Muscle of arm (tissue), 14 donors: ENCODE measurements at places on chromosomes 3 and 15. TPM values are rescaled to one million over a fixed set of nuclear protein-coding genes. Genes with fewer than 3 reads are reported as not detected.

The CACNA1D gene
- polyA plus RNA-seq = 2.7 TPM

The DNAH12 gene
- not detected for polyA plus RNA-seq

- DNase-seq = no peak
These were observed 114.0 kb downstream of the FAM174B start for GRCh38 chr15:92541291-92542200.

DNA sequence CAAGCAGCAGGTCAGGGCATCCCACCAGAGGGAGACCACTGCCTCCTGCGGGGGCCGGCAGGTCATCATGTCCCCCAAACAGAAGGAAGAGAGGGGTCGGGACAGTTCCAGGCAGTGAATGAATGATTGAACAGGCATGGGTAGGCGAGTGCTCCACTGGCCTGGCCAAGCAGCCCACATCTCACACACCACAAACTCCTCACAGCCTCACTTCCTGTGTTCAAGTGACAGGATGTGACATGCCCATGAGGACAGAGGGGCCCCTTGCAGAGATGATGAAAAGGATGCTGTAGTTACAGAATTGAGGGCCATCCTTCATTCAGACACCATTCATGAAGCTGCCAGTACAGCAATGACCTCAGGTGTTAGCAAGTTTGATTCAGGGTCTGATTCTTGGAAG lies 3.7 kb downstream of the IQSEC1 start:
- no peak for DNase-seq

DNA sequence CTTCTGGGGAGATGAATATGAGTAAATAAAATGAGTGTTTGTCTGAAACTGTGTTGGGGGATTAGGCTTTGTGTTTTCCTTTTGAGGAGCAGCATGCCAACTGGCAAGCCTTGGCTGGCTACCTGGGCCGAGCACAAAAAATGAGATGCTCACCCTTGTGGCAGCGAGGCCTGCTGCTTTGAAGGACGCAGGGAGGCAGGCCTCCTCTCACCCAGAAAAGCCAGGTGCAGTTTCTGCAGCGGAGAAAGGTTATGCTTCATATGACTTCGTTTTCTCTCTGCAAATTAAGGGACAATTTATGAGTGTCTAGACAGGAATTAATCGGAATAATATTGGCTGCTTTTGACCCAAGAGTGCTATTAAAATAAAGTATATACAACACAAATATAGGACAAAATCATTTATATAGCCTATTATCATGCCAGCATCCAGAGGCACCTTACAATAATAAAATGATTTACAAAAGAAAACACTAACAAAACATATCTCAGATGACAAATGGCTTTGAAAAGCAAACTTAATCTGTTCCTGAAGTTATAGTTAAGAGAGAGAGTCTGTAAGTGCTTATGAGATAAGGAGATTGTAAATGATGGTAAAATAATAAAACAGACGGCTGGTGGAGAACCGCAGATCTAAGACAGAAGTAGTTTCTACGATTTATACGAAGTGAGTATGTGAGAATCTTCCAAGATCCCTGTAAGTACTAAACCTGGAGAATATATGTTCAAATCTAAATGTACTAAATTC lies 682.8 kb upstream of the NR2F2 start:
- no peak for DNase-seq

DNA sequence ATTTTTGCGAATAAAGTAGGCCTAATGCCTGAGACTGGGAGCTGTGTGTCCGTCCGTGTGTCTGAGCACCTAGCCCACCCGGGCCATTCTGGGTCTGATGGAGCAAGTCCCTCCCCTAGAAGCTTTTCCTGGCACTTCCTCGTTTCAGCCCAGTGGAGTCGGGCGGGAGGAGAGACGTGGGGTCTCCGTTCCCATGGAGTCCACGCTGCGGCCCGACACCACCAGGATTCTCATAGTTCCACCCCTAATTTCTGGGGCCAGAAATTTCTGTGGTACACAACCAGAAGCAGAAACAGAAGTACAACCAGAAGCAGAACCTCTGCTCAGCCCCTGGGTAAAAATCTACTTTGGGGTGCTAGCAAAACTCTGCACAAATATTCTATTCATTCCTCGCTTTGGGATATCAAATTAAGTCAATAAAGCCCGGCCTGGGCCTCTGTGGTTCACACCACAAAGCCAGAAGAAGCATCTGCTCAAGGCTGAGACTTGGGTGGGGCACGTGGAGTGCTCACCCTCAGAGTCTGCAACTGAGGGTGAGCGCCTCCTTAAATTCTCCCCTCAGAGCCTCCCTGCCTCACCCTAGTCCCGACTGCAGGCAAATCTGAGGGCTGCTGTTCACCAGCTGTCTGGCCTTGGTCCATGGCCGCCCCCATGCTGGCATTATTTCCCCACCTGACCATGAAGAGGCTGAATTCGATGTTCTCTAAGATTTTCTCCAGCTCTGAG lies 1.6 kb upstream of the MEGF11 start:
- DNase-seq = no peak

DNA sequence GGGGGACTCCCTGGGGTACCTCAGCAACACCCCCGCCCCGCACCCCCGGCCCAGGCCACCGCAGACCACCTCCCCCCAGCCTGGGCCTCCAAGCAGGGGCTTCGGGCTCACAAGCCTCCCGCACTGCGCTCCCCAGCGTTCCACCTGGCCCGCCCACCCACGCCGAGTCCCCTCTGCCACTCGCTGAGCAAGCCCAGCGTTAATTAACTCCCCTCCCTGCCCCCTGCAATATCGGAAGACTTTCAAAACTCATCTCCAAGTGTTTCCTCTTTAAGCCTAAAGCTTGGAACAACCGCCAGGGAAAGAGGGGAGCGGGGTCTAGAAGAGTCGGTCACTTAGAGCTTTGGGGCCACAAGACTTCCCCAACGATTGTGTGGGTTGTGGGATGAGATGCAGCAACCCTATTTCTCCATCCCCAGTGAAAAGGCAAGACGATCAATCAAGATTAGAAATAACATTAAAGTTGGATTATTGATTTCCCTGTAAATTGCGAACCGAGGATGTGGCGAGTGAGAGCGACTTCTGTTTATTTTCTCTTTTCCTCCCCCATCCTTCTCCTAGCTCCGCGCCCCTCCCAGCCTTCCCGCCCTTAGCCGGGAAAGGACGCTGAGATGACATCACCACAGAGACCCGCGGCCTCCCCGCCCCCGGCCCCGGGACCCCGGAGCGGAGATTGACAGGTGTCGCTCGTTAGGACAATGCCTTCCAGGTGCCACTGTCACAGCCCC lies 30.2 kb downstream of the NR2F2 start:
- DNase-seq = no peak

- no peak for DNase-seq
These were observed 20.1 kb upstream of the ANKDD1A start for GRCh38 chr15:64891561-64891960.

The CFAP20DC gene
- polyA plus RNA-seq = 0.96 TPM

The SUMF1 gene
- 14.6 TPM for polyA plus RNA-seq

GRCh38 chr3:170502297-170502696 lies 83.6 kb downstream of the SLC7A14 start:
- peak; percentile 15 for DNase-seq

The UBA7 gene
- polyA plus RNA-seq = 27.6 TPM

GRCh38 chr15:100330221-100330620 lies 11.6 kb downstream of the ADAMTS17 start:
- no peak for DNase-seq

DNA sequence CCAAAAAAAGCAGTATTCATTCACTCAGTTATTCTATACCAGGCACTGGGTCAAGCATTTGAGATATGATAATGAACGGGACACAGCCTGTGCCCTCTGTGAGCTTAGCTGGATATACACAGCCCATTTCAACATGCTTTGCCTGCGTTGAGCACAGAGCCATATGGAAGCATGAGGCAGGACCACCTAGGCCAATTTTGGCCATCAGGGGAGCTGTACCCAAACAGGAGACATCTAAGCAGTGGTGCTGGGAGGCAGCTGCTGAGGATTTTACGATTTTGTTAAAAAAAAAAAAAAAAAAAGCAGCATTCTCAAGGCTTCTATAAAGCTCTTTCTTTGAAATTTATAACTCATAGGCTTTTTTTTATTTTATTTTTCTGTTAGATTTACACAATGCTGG lies 87.2 kb upstream of the SLC2A2 start:
- no peak for DNase-seq

DNA sequence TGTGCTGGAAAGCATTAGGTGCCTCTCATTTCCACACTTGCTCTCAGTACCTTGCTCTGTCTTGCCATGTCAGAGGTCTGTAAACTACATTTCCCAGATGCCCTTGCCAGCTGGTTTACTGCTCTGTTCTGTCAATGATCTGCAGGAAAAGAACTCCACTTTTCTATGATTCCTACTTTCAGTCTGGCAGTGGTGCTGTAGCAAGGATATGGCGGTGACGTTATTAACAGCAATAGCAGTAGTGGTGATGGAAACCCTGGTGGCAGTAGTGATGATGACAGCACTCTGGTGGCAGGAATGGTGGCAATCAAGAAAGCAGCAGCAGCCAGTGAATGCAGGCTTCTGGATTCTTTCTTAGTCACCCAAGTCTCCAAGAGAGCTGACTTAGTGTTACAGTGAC lies 665.2 kb downstream of the DIPK2A start:
- no peak for DNase-seq

DNA sequence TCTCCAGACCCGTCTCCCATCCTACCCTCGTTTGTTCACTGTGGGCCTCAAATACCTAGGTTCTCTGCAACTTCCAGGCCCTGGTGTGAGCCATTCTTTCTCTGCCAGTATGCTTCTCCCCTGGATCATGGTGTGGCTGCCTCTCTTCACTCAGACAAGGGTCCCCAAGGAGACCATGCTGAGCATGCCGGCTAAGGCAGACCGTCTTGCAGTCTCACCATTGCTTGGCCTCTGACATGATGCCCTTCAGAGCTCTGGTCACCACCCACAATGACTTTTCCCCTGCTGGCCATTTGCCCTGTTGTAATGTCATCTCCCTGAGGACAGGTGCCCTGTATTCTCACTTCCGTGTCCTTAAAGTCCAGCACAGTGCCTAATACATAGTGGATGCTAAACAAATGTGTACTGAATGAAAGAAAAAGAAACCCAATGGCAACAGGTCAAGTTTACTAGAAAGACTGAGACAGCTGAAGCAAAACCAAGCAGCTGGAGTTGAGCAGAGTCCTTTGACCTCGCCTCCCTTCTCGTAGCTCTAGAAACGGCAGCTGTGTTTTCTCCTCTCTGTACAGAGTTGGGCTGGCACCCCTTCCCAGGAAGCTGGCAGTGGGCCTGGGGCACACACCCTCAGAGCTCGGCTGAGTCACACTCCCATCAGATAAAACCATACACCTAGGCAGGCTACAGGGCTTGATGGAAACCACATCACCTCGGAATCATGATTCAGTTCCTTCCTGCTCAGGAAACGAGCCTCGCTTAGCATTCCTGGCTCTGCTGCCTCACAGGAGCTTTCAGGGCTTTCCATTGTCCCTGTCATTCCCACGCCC lies 8.6 kb downstream of the TLR9 start:
- no peak for DNase-seq

GRCh38 chr3:190785047-190785446 lies 77.4 kb downstream of the GMNC start:
- DNase-seq = no peak

The PARL gene
- polyA plus RNA-seq = 30.6 TPM

The EPHB1 gene
- polyA plus RNA-seq = 24.7 TPM

DNA sequence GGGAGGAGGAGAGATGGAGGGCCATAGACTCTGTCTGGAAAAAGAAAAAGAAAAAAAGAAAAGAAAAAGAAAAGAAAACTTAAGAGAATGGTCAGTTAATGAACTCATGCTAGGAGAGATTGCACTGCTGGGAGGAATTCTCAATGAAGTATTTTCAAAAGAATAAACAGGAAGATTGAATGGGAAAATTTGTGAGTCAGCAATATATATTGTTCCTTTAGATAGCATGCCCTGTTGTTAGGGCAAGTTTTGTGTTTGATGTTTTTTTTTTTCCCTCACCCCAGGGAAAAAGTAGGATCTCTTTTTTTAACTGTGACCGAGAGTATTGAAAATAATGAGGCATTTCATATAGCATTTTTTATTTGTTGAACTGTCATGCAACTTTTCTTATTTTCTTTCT lies 7.8 kb upstream of the NR1D2 start:
- no peak for DNase-seq

- no peak for DNase-seq
These were observed 211.3 kb upstream of the CHRM5 start for GRCh38 chr15:33756961-33757360.

GRCh38 chr3:64650096-64650622 lies 37.6 kb downstream of the ADAMTS9 start:
- DNase-seq = no peak

The PLIN1 gene
- polyA plus RNA-seq = 0.14 TPM

DNA sequence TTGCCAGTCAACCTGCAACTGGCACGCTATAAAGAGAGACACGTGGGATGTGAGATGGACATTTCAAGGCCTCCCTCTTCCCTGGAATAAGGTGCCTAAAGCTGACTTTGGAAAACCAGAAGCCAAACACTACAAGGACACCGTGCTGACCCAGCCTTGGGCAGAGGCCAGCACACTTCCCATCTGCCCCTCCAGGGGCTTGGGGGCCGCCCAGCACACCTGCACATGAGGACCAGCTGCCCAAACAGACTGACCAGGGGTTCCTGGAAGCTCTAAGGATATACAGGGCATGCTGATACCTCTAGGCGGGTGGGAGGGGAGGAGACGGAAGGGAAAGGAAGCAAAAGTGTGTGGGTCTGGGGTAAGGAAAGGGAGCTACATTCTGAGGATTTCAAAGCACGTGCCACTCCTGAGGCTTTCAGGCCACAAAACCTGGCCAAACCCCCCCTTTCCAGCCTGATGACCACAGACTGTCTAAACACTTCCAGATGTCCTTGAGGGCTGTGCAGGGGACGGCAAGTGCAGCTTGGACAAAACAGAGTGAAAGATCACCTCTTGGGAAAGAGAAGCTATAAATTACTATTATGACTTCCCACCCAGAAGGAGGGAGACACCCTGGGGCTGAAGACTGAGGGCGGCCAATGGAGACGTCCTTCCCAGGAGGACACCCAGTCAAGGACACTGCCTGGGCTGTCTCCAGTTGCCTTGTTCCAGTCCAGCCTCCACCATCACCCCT lies 57.9 kb downstream of the ADCY5 start:
- DNase-seq = peak; percentile 33

- DNase-seq = no peak
These were observed 14.6 kb downstream of the HDAC11 start for GRCh38 chr3:13494463-13495350.
